ENCODE measurements at places on chromosomes 7 and 10.

- no peak for DNase-seq
These were observed 23.7 kb upstream of the TRPV6 start for GRCh38 chr7:142908921-142909890.

DNA sequence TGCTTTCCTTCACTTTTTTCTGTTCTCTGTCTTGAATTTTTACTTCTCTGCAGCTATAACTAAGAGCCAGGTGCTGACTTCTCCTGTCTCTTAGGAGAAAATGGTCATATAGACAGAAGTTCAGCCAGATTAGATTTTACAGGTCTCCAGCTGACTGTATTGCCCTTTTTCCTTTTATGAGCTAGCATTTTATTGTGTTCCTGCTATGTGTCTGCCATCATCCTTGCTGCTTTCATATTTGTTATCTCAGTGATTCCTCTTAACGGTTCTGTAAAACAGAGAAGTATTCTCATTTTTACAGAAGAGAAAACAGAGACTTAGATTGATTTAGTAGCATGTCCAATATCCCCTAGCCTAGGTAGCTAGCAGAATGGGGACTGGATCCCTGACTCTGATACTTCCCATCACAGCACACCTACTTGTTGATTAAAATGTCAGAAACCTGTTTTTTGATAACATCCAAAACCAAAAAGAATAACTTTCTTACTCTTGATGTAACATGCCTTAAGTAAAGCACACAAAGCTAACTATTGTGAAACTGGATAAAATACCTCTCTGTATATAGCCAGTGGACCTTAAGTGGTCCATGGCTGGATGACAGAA lies 5.2 kb downstream of the KAT6B start:
- DNase-seq, result no peak

DNA sequence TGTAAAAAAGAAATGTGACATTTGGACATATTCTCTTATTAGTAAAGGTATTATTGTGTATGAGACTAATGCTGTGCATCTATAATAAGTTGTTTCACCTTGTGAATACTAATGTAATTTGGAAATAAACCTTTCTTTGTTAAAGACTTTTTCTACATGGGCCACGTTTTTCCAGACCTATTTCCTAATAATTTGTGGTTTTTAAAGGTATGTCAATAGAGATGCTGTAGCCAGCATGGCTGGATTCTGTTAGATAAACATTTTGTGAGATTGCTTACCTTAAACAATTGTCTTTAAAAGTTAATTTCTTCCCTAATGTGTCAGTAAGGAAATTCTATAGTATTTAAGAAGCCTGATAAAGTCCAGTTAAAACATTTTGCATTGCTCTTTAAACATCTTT lies 56.0 kb downstream of the KAT6B start:
- no peak for DNase-seq

GRCh38 chr10:75596930-75597620 lies 165.7 kb downstream of the LRMDA start:
- no peak for DNase-seq

DNA sequence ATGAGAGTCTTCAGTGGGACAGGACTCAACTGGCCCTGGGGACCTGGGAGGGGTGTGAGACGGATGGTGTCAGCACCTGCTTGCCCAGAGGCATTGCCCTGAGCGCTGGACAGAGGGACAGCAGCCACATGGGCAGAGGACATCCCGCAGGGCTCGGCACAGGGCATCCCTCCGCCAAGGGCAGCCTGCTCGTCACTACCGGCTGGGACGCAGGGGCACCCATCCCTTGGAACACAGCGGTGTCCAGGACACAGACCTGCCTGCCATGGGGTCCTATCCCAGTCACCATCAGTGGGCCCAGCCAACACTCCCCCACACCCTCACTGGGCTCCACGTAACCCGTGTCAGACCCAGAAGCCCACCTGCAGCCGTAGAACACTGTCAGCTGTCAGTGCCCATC lies 109.3 kb downstream of the LARP4B start:
- DNase-seq, result no peak

DNA sequence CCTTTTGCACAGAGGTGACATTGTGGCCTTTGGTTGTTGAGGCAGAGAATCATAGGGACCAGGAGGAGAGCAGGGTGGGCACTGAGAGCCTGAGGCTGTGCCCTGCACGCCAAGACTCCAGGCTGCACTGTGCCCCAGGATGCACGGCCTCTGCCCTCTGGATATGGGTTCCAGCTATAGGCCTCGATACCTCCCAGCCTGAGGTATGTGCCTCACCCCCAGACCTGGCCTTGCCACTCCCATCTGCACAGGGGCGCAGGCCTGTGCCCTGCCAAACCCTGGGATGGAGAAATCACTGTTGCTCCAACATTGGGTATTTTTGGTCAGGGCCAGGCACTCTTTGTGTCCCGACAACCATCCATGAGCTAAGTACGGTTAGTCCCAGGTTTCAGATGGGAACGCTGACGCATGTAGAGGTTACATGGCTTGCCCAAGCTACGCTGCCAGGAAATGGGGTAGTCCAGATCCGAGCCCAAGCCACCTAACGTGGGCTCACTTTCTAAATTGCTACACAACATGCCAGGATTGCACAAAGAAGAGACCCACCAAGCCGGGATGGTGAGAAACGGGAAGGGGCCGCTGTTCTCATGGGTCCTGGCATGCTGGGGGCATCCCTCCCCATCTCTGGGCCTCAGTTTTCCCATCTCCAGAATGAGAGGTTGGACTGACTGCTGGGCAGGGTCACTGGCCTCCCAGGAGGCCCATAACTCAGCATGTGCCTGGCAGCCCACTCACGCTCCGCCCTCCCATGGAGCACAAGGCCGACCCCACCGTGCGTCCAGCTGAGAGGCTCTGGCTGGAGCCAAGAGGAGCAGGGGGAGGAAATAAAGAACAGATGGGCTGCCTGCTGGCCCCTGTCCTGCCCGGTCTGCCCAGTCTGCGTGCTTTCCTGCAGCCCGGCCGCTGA lies 44.2 kb downstream of the ZCCHC24 start:
- DNase-seq, result no peak

- DNase-seq, result no peak
These were observed 574.5 kb downstream of the ZWINT start for GRCh38 chr10:55786461-55787050.

DNA sequence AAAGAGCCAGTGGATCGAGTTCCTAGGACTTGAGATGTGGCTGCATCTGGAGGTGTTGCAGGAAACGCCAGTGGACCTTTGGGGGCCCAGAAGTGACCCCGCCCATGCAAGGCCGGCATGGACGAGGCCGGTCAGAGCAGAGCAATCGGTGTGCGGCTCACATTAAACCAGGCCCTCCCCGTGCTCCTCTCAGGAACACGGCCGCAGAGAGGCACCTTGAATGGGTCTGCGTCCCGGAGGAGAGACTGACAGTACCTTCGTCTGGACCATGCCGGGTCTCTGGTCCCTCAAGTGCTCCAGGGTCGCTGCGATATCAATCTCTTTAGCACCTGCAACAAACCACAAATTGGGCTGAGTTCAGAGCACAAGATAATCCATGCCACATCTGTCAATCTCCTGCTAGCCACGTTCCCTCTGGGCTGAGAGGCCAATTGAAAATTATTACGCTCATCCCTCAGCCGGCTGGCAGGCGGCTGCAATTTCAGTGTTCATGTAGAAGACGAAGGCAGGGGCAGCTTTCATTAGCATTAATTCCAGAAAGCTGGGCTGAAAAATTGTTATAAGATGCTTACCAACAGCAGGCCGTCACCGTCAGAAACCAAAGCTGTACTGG lies 212.0 kb downstream of the DNAJB6 start:
- DNase-seq, result no peak

DNA sequence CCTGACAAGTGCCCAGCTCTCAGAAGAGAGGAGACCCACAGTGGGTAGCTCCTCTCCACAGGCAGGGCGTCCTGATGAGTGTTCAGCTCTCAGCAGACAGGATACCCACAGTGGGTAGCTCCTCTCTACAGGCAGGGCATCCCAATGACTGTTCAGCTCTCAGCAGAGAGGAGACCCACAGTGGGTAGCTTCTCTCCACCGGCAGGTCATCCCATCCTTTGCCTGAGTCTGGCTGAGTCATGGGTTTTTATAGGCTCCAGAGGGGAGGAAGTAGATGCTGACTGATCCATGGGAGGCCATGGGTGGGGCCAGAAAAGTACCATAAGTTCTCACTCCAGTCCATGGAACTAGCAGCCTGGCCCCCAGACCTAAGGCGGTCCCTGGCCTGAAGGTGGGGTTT lies 18.5 kb downstream of the CFAP70 start:
- DNase-seq, result no peak

- no peak for DNase-seq
These were observed 26.8 kb downstream of the GAD2 start for GRCh38 chr10:26243351-26243720.

- DNase-seq, result no peak
These were observed 17.1 kb downstream of the UBE2D1 start for GRCh38 chr10:58351616-58352578.

GRCh38 chr7:105979405-105979804 lies 16.3 kb downstream of the CDHR3 start:
- no peak for DNase-seq

GRCh38 chr7:1049801-1050200 lies 5.5 kb downstream of the GPR146 start:
- DNase-seq, result no peak

- no peak for DNase-seq
These were observed 56.8 kb downstream of the ATXN7L1 start for GRCh38 chr7:105819559-105819958.

DNA sequence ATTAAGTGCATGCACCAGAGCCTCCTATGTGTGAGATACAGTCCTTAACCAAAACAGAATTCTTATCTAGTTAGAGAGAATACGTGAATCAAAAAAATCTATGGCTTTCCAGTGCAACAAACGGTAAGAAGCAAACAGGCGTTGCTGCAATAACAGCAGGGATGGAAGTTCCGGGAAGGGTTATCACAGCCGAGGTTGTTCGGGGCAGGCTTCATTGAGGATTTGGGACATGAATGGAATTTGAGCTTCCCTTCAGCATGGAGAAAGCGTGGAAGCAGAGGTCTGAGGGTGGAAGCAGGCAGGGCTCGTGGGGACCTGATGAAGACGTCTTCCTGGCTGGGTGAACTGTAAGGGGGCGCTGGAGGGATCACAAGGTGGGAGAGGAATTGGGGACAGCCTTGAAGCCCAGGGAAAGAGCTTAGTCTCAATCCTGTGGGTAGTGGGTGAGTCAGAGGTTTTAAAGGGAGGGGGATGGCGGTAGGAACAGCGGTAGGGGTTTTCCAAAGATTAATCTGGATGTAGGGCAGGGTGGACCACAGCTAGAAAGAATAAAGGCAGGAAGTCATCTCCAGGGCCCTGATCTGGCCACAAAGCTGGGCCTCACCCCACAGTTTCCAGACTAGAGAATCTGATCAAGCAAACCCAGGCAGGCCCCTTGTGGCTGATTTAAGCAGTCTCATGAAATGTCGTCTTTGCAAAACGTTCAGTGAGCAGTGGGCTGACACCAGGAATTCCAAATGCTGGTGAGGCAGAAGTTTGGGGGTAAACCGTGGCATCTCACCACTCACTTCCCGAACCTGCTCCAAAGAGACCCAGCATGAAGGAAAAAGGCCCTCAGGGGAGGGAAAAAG lies 65.1 kb downstream of the CALML3 start:
- DNase-seq, result no peak

DNA sequence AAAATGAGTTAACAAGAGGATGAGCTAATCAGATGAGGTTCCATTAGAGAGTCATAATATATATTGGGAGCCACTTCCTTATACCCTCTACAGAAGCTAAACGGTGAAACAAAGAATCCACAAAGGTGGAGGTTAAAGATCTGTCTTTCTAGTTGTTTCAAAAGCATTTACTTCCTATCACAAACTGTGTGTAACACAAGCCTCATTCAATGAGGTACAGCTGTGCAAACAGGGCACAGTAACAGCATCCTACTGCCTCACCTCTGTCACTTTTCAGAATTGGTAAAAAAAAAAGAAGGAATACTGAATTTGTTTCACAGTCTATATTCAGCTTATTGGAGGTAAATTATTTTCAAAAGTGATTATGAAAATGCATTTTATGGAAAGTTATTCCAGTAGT lies 128.7 kb downstream of the AGMO start:
- DNase-seq, result no peak

GRCh38 chr10:8416760-8417159 lies 362.3 kb downstream of the GATA3 start:
- DNase-seq, result no peak

DNA sequence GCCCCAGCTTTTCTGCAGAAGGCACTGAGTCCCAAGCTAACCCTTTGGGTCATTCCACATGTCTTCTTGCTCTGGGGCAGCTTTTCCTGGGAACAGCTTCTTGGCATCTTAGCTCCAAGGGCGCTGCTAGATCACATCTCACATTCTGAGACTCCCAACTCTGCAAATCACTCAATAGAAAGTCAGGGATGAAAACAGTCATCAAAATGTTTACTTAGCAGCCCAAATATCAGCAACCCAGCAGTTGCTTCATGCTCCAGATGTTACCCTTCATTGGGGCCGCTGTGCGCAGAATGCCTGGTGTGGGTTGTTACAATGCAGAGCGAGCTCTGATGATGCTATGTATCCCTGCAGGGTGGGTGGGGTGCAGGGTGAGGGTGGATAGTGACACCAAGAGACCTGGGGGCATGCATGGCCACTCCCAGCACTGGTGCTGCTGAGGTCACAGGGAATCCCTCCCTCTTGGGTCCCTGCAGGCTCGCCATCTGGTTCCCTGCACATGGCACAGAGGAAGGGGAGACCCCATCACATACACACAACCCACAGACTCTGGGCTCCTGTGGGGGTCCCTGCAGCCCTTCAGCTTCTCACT lies 19.0 kb downstream of the WDFY4 start:
- DNase-seq, result no peak

GRCh38 chr10:14567421-14567820 lies 207.3 kb downstream of the FAM107B start:
- no peak for DNase-seq

GRCh38 chr10:76433161-76434005 lies 1002.0 kb downstream of the LRMDA start:
- no peak for DNase-seq

GRCh38 chr7:67625257-67625737 lies 628.7 kb downstream of the TYW1 start:
- no peak for DNase-seq

GRCh38 chr10:95536017-95536416 lies 25.2 kb downstream of the SORBS1 start:
- no peak for DNase-seq

DNA sequence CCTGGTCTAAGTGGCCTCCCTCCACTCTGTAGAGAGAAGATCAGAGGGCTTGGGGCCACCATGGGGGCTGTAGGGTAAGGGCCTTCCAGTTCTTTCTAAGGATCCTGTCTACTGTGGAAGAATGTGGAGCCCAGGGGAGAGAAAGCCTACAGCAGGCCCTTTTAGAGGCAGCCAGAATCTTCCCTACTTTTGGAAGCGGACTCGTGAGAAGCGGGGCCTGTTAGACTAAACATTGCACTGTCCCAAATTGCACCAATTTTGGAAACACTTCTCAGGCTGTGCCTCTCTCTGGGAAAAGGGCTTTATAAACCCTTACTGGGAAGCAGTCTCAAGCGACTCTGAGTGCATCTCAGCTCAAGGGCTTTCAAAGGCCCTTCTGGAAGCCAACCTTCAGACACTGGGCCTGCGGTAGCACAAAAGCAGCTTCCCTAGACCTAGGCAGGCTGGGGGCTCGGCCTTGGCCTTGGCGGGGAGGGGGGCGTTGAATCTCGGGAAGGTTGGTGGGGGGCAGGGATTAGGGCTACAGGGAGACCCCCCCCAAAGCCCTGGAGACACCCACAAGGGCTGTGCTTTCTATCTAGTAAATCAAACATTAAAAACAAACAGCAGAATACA lies 298.1 kb downstream of the GFRA1 start:
- DNase-seq, result no peak
